ENCODE measurements at places on chromosomes 2 and 18.
A peak's percentile ranks its signal among the peaks of the same experiment; 100 is the strongest.

GRCh38 chr18:77632758-77633157, 383.1 kb downstream of the GALR1 start:
- no peak for DNase-seq

DNA sequence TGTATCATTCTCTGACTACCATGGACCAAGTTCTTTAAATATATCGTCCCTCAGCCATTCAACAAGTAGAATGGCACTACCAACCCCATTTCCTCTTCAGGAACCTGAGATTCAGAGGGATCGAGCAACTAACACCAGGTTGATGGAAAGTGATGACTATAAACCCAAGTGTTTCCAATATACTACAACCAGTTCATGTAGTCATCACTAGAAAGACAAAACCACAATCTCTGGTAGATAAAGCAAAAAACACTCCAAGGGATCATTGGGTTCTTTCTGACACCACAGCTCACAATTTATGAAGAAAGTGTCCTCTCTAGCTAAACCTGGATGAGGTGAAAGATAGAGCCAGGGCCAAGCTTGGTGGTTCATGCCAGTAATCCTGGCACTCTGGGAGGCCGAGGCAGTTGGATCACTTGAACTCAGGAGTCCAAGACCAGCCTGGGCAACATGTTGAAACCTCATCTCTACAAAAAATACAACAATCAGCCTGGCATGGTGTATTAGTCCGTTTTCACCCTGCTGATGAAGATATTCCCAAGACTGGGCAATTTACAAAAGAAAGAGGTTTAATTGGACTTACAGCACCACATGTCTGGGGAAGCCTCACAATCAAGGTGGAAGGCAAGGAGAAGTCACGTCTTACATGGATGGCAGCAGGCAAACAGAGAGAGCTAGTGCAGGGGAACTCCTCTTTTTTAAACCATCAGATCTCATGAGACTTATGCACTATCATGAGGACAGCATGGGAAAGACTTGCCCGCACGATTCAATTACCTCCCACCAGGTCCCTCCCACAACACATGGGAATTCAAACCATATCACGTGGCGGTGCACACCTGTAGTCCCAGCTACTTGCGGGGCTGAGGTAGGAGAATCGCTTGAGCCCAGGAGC, 2.2 kb downstream of the CD226 start:
- DNase-seq = no peak

GRCh38 chr18:9616049-9616448, 1.7 kb upstream of the PPP4R1 start:
- peak; percentile 37 for DNase-seq

- no peak for DNase-seq
Observed at GRCh38 chr2:189115126-189115525, 64.4 kb downstream of the COL5A2 start.

- no peak for DNase-seq
Observed at GRCh38 chr2:221106241-221106640, 465.9 kb downstream of the EPHA4 start.

- DNase-seq = no peak
Observed at GRCh38 chr2:165660361-165660760, 133.7 kb downstream of the GALNT3 start.

- DNase-seq = no peak
Observed at GRCh38 chr2:240965905-240966456, 32.4 kb upstream of the SNED1 start.

- no peak for DNase-seq
Observed at GRCh38 chr2:1987379-1987778, 243.1 kb upstream of the PXDN start.

- DNase-seq = no peak
Observed at GRCh38 chr2:141105763-141106162, 1025.1 kb downstream of the LRP1B start.

DNA sequence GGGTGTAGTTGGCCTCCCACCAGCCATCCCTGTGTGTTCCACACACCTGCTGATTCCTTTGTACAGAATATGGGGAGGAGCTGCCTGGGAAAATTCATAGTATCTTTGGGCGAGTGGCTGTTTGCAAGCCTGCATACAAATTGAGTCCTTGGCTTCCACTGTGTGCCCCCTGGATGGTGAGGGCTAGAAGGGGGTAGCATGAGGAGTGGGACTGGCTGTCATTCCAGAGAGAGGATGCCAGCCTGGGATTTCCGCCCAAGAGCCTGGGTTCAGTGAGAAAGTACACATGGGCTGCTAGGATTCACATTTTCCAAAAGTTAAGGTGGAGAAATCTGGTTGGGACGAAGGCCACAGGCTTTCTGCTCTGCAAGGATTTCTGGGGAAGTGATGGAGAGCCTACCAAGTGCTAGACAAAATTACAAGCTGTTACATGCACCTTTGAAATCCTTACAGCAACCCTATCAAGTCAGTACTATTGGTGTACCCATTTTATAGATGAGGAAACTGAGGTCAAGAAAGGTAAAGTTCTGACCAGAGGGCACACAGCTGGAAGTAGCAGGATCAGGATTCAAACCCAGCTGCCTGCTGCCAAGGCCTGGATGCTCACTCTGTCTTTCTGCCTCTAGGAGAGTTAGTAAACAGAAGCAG, 606 bp upstream of the TOGARAM2 start:
- no peak for DNase-seq
